ENCODE measurements at places on chromosomes 4 and X. TPM values are rescaled to one million over a fixed set of nuclear protein-coding genes. Genes with fewer than 3 reads are reported as not detected.

CT47B1 gene
- not detected for polyA plus RNA-seq

MAP7D2 gene
- polyA plus RNA-seq: 0.22 TPM

MTCP1 gene
- polyA plus RNA-seq: 26.3 TPM

WAS gene
- 12.4 TPM for polyA plus RNA-seq

ALB gene
- polyA plus RNA-seq: not detected

Data from CD4-positive, CD25-positive, alpha-beta regulatory T cell (primary cell).